ENCODE measurements at places on chromosomes 2 and 18.

- DNase-seq: no peak
These were observed 241.8 kb downstream of the CPS1 start for GRCh38 chr2:210798180-210798579.

GRCh38 chr2:137168552-137168951 is 403.2 kb downstream of the THSD7B start:
- no peak for DNase-seq

DNA sequence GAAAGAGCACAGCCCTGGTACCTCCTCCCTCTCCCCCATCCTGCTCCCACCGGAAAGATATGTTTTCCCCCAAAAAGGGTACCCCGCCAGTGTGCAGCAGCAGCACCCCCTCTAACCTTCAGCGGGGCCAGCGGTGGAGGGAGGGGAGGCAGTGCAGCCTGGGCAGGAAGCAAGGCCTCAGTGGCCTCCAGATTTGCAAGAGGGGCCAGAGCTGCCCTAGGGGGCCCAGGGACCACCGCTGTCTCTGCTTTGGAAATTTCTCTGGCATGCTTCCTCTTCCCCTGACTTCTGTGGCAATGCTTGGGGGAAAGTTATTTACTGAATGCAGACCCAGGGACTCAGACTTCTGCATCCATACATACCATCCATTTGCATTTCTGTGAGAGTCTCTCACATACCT is 111.5 kb downstream of the KLHL29 start:
- no peak for DNase-seq

DNA sequence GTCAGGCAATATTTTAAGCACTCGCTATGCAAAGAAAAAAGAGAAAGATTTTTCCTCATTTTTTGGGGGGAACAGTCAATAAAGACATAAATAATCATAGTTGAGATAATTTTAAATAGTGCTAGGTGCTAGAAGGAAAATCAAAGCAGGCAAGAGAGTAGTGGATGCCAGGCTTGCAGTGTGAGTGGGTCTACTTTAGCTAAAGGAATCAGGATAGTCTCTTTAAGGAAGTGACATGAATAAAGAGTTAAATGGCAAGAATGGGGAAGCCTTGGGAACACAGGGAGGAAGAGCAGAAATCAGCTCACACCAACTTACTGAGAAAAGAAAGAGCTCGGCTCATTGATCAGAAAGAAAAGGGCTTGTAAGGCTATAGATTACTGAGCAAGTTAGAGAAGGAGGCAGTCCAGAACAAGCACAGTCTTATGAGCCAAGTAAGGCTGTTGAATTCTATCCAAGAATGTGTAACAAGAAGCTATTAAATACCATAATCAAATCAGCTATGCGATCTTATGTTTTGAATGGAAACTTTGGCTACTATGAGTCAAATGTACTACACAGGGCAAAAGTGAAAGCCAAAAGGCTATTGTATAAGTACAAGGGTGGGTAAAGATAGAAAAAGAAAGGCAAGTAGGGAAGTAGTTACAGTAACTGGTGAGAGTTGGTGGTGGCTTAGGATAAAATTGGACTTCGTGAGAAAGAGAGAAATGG is 833.8 kb upstream of the PIK3C3 start:
- peak; percentile 54 for DNase-seq

- DNase-seq: no peak
These were observed 147.2 kb upstream of the TWIST2 start for GRCh38 chr2:238700506-238701340.

- DNase-seq: no peak
These were observed 146.6 kb upstream of the DLX2 start for GRCh38 chr2:172249334-172249733.

GRCh38 chr2:86160156-86160952 is 34.9 kb downstream of the IMMT start:
- no peak for DNase-seq

- DNase-seq: peak; percentile 71
These were observed 100.5 kb downstream of the CDC42EP3 start for GRCh38 chr2:37570773-37571586.

- no peak for DNase-seq
These were observed 308.5 kb downstream of the NOL4 start for GRCh38 chr18:33916200-33916599.

GRCh38 chr2:69171116-69171896 is 158.3 kb downstream of the ANTXR1 start:
- no peak for DNase-seq

- DNase-seq: no peak
These were observed at the start of gene FIGLA for GRCh38 chr2:70790136-70790828. Gene FIGLA (minus strand): TSS chr2:70790643. CDS start chr2:70790638, 5 bp downstream.

GRCh38 chr2:192072778-192073177 is 122.0 kb downstream of the TMEFF2 start:
- DNase-seq: no peak

- no peak for DNase-seq
These were observed 55.2 kb upstream of the MAL start for GRCh38 chr2:94970353-94970752.

All from amniotic stem cell (primary cell).